Testis (tissue), 5 donors: ENCODE measurements at places on chromosomes 3 and 15. TPM values are rescaled to one million over a fixed set of nuclear protein-coding genes. Genes with fewer than 3 reads are reported as not detected.

LRRC2 gene
- 0.71 TPM for total RNA-seq

SLC12A8 gene
- 21.0 TPM for total RNA-seq

SAXO2 gene
- total RNA-seq = 22.1 TPM

MFGE8 gene
- 260 TPM for total RNA-seq

PHC3 gene
- 96.1 TPM for total RNA-seq

MNS1 gene
- total RNA-seq = 15.2 TPM

DNA sequence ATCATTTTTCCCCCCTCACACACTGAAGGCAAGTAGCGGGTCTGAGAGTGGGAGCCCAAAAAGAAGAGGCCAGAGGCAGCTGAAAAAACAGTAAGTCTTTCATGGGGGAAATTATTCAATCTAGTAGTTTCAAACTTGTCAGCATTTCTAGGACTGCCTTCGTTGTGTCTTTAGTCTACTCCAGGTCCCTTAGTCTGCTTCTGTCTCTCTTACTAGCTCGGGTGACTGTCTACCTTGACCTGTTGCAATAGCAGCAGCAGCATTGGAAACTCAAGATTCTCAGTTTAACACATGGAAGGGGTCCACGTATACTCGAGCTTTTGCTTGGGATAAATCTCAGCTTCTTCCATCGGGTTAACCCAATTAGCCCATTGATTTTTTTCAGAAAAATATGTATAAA, 28.9 kb downstream of the CHD2 start:
- H3K27ac ChIP-seq = no peak overlapping the region
- DNase-seq = no peak
- H3K4me3 ChIP-seq = no peak overlapping the region
- peaks cover 7% of the 10 kb centered on the region for H3K4me1 ChIP-seq
- H3K27me3 ChIP-seq = no peaks in the 10 kb centered on the region

DNA sequence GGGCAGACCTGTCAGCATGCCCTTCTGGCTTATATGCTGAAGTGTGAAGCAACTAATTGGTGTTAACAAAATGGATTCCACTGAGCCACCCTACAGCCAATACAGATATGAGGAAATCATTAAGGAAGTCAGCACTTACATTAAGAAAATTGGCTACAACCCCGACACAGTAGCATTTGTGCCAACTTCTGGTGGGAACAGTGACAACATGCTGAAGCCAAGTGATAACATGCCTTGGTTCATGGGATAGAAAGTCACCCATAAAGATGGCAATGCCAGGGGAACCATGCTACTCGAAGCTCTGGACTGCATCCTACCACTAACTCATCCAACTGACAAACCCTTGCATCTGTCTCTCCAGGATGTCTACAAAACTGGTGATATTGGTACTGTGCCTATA, 9.4 kb downstream of the PIK3CB start:
- H3K36me3 ChIP-seq = no peaks in the 10 kb centered on the region
- no peaks in the 10 kb centered on the region for H3K27me3 ChIP-seq
- no peak overlapping the region for H3K4me3 ChIP-seq

DNA sequence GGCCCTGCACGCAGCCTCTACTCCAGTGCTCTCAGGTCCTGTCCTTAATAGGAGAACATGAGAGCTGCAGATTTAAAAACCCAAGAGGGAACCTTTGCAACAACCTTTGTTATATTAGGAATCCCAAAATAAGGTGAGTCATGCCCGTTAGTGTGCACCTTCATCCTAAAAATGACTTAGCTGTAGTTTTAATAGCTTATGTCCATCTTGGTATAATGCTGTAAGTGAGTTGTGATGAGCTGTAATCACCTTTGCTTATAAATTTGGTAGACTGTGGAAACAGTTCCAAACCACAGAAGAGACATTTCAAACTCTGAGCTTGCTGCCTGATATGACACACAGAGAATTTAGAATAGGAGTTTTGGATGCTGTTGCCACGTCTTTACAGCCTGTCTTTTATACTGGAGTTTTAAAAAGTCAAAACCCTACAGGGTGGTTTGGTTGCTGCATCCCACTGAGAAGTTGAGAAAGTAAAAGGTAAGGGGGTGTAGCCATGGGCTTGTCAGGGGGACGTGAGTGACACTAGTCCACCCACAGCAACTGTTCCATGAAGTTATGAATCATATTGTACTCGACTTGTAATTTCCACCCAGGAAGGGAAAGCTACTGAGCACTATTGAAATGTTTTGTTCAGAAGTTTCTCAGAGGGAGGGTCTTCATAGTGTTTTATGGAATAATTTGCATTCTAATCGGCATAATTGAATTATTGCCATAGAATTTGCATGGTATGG, 27.4 kb upstream of the CD47 start:
- no peak overlapping the region for H3K27ac ChIP-seq
- H3K27me3 ChIP-seq = no peaks in the 10 kb centered on the region
- DNase-seq = no peak
- H3K4me3 ChIP-seq = no peak overlapping the region

DNA sequence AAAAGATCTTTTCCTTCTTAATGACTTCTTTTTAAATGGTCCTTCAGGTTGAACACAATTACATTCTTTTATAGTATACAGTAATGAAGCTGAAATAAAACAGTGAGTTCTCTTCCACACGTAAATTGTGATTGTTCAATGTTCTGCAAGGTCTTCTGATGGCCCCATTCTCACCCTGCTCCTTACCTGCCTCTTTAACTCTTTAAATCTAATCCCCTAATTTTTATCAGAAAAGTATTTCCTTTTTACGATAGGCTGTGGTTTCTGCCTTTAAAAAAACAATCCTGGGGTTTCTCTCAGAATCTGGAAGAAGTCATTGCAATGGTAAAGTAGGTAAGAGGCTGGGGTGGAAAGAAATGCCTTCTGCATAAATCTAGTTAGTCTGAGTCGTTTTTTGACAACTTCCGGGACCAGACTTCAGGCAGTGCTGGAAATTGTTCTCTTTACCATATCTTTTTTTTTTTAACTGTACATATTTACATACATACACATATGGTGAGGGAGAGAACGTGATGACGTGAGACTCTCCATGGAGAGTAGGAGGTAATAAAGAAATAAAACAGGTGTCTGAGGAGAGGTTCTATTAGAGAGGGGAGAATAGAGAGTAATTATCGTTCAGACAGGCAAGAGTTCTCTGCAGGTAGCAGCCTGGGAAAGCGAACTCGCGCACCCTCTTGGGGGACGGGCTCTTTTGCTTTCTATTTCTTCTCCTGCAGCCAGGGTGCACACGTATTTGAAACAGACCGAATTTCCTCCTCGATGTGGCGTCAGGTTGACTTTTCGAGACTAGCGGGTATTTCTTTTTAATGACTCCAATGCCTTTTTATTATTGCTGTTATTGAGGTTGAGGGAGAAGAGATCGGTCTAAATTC, at the start of gene SIDT1:
Gene SIDT1 (plus strand): TSS at position 730 of the 872 bp plus-strand sequence. CDS start 467 bp downstream, outside the sequence.
- H3K36me3 ChIP-seq = no peaks in the 10 kb centered on the region
- H3K27me3 ChIP-seq = no peaks in the 10 kb centered on the region
- no peak within 1 kb of the TSS for H3K27ac ChIP-seq
- peak; percentile 32 for DNase-seq

- no peaks in the 10 kb centered on the region for H3K4me1 ChIP-seq
- no peaks in the 10 kb centered on the region for H3K27me3 ChIP-seq
- no peak overlapping the region for H3K27ac ChIP-seq
- no peak overlapping the region for H3K4me3 ChIP-seq
- DNase-seq = no peak
Measured at GRCh38 chr3:38940394-38940793, 111.3 kb downstream of the SCN11A start.

- no peak overlapping the region for H3K27ac ChIP-seq
- no peak for DNase-seq
- no peaks in the 10 kb centered on the region for H3K36me3 ChIP-seq
- no peaks in the 10 kb centered on the region for H3K4me1 ChIP-seq
- no peak overlapping the region for H3K4me3 ChIP-seq
Measured at GRCh38 chr3:1609416-1609815, 489.2 kb upstream of the CNTN4 start.

- no peak for DNase-seq
- H3K27ac ChIP-seq = no peak overlapping the region
- no peaks in the 10 kb centered on the region for H3K27me3 ChIP-seq
- no peaks in the 10 kb centered on the region for H3K36me3 ChIP-seq
- no peak overlapping the region for H3K4me3 ChIP-seq
- H3K4me1 ChIP-seq = peaks cover 13% of the 10 kb centered on the region
Measured at GRCh38 chr3:134407239-134407625, 33.0 kb upstream of the AMOTL2 start.

- DNase-seq = no peak
- H3K36me3 ChIP-seq = no peaks in the 10 kb centered on the region
- no peak overlapping the region for H3K4me3 ChIP-seq
Measured at GRCh38 chr15:42392309-42393024, 33.2 kb downstream of the CAPN3 start.
